Activated CD8-positive, alpha-beta T cell treated with anti-CD3 and anti-CD28 coated beads, Interleukin-2, amount 10 ng/mL, durations not matched to agents 7 days and 5 days (primary cell): ENCODE measurements at places on chromosomes 2 and 18. TPM values are rescaled to one million over a fixed set of nuclear protein-coding genes. Genes with fewer than 3 reads are reported as not detected.

DNA sequence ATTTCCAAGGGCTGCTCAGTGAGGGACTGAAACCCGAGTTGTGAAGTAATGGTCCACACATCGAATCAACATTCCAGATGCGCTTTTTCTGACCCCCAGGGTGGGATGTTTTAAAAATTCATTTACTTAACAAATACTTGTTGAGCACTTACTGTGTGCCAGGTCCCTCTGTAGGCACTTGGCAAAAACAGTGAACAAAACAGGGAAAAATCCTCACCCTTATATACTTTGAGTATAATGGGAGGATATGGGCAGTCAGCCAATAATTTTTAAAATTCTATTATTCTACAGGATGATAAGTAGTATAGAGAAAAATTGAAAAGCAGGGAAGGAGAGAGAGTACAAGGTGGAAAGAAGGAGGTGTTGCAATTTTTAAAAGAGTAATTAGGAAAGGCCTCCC, 31.3 kb upstream of the AFTPH start:
- H3K27ac ChIP-seq, result no peak overlapping the region
- peaks cover 31% of the 10 kb centered on the region for H3K27me3 ChIP-seq
- no peak for DNase-seq
- no peaks in the 10 kb centered on the region for H3K36me3 ChIP-seq
- H3K4me3 ChIP-seq, result no peak overlapping the region

DNA sequence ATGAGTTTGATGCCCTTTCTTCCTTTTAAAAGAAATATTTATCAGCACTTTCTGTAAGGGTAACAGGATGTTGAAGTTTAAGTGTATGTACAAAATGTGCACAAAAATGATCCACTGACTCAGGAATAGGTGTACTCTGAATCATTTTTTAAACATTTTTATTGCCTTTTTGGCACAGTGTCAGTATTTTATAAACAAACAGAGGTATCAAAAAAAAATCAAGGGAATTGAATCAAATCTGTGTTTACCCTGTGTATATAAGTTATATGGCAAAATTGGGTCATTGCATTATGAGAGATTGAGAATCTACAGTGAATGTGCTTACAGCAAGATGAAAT, 513.9 kb upstream of the NETO1 start:
- DNase-seq, result no peak
- H3K4me1 ChIP-seq, result no peaks in the 10 kb centered on the region
- no peak overlapping the region for H3K27ac ChIP-seq

- H3K36me3 ChIP-seq, result peaks cover 29% of the 10 kb centered on the region
- H3K27ac ChIP-seq, result no peak overlapping the region
- no peak overlapping the region for H3K4me3 ChIP-seq
- H3K4me1 ChIP-seq, result no peaks in the 10 kb centered on the region
- DNase-seq, result no peak
- H3K27me3 ChIP-seq, result no peaks in the 10 kb centered on the region
Measured at GRCh38 chr2:151796774-151797173, 31.4 kb downstream of the ARL5A start.

DNA sequence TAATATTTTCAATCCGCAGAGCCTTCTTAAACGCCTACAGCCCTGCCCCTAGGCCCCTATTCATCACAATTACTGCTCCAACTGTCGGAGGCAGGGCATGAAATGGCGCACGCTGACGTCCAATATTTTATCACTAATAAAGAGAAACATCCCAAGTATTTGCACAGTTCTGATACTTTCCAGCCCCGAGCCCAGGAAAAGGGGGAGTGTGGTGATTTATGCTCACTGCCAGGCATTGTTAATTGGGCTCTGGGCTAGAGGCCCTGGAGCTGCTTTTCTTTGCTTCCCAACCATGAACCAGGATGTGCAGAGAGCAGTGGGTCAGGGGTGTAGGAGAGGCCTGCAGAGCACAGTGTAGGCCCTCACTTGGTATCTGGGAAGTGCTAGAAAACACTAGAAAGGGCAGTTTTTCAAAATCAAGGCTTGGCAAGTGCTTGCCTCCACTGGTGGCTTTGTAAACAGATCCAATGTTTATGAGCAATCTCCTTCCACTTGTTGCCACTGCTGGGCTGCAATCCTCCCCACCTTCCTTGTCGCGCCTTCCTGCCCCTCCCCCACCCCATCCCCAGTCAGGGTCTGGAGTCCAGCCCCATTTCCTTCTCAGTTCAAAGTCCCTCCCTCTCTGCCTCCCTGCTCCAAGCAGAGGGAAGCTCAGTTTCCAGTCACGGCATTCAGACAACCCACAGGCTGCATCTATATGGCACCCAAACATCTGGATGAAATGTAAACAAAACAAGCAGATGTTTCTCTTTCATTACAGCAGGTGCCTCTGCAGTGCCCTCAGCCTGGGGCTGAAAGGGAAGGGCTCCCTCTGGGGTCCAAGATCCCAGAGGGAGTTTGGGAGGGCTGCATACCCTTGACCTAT, 83.9 kb upstream of the PKDCC start:
- no peak for DNase-seq
- no peaks in the 10 kb centered on the region for H3K36me3 ChIP-seq

- H3K27me3 ChIP-seq, result peaks cover 62% of the 10 kb centered on the region
- no peak for DNase-seq
- H3K4me3 ChIP-seq, result no peak overlapping the region
- peaks cover 6% of the 10 kb centered on the region for H3K4me1 ChIP-seq
Measured at GRCh38 chr18:74457725-74458421, 765 bp upstream of the DIPK1C start.

GRCh38 chr2:215485032-215485431, 49.2 kb upstream of the FN1 start:
- no peak overlapping the region for H3K4me3 ChIP-seq
- H3K36me3 ChIP-seq, result no peaks in the 10 kb centered on the region
- H3K27ac ChIP-seq, result no peak overlapping the region
- no peaks in the 10 kb centered on the region for H3K4me1 ChIP-seq
- DNase-seq, result no peak
- peaks cover 4% of the 10 kb centered on the region for H3K27me3 ChIP-seq

The KCNG2 gene
- total RNA-seq, result not detected

The ALKAL2 gene
- total RNA-seq, result not detected

The GALNT1 gene
- total RNA-seq, result 35.8 TPM

The STAT4 gene
- total RNA-seq, result 157 TPM

The OXER1 gene
- total RNA-seq, result not detected

The DNAJC5G gene
- total RNA-seq, result not detected
